ENCODE measurements at places on chromosomes 2 and 18.
A peak's percentile ranks its signal among the peaks of the same experiment; 100 is the strongest.

DNA sequence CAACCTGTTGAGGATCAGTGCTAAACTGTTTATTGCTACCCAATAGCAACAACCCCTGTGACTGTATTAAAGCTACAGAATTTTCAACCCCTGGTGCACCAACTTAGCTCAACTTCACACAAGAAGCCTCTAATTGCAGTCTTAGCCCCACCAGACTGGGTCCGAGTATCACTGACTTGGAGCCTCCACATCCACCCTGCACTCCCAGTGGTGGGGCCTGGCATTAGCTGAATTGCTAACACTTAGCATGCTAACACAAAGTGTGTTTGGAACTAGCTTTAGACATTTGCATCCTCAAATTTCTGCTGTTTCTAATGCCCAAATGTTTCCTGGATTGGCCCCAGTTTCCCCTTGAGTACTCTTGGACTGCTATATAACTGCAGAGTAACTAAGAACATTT lies 298.6 kb downstream of the AGPS start:
- DNase-seq = no peak

- no peak for DNase-seq
These were observed 41.8 kb upstream of the MSH6 start for GRCh38 chr2:47741101-47741500.

DNA sequence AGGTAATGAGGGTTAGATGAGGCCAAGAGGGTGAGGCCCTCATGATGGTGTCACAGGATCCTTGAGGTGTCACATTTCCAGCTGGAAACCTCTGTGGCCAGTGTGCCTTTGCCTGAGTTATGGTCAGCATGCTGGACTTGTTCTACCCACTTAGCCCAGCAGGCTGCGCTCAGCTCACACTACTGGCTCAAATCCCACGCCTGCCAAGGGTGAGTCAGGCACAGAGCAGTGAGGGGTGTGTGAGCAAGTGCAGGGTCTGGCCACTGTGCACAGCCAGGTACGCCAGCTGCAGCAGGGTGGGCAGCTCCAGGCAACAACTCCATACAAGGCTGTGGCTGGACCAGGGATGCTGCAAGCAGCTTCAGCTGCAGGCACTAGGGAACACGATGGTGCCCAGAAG lies 616.6 kb upstream of the FSHR start:
- DNase-seq = peak; percentile 3

DNA sequence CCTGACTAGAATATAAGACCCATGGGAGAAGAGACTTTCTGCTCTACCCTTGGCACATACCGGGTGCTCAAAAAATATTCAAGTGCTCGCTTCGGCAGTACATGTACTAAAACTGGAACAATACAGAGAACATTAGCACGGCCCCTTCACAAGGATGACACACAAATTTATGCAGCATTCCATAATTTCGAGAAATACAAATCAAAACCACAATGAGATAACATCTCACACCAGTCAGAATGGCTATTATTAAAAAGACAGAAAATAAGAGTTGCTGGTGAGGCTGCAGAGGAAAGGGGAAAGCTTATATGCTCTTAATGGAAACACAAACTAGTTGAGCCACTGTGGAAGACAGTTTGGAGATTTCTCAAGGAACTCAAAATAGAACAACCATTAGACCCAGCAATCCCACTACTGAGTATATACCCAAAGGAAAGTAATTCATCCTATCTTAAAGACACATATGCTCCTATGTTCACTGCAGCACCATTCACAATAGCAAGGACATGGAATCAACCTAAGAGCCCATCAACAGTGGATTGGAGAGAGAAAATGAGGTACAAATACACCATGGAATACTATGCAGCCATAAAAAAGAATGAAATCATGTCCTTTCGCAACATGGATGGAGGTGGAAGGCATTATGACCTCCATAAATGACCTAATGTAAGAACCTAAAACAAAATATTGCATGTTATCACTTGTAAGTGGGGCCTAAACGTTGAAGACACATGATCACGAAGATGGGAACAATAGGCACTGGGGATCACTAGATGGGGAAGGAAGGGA lies 71.6 kb upstream of the CYP1B1 start:
- DNase-seq = no peak

DNA sequence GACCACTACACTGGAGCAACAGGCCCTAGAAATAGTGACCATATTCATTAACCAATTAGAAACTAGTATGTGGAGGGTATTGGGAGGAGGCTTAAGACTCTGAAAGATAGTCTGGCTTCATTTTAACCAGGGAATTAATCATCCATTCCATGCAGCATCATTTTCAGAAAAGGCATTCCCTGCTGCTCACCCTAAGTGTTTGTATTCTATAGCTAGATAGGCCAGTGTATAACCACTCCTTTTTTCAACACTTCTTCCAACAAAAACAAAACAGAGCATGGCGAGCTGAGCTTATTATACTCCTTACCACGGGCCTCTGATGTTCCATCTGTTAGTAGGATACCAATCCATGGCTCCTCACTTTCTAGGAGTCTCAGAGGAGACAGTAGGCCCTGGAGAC lies 112.0 kb upstream of the PKDCC start:
- DNase-seq = no peak

DNA sequence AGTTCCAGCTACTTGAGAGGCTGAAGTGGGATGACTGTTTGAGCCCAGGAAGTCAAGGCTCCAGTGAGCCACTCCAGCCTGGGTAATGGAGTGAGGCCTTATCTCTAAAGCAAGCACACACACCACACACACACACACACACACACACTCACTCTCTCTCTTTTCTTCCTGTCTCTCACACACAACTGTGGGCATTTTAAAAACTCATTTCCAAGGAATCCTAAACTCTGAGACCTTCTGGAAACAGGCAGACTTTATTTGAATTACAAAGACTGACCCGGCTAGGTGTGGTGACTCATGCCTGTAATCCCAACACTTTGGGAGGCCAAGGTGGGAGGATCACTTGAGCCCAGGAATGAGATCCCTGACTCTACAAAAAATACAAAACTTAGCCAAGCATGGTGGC lies 21.3 kb downstream of the WDSUB1 start:
- DNase-seq = no peak

DNA sequence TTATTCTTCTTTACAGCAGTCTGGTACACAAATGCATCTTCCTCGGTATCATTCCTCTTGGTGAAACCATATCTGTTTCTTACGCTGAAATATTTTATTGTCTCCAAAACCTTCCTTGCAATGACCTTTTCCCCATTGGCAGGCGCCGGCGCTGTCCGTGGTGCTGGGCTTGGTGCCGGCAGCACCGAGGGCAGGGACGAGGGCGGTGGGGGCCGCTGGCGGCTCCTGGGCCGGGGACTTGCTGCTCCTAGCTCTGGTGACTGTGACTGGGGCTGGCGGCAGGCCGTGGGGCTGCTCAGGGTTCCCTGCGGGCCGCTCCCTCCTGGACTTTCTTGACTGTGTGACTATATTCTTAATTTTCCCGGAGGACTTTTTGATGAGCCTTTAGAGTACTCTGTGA lies 72.5 kb downstream of the GPR39 start:
- DNase-seq = no peak
